Stimulated activated naive CD4-positive, alpha-beta T cell (primary cell): ENCODE measurements at places on chromosomes 12 and 14.

GRCh38 chr12:47317175-47317915, 237.6 kb upstream of the AMIGO2 start:
- DNase-seq, result no peak

GRCh38 chr14:97380539-97380941, 583.4 kb downstream of the VRK1 start:
- no peak for DNase-seq

GRCh38 chr12:110280392-110280778, 662 bp upstream of the ATP2A2 start:
- peak; percentile 34 for DNase-seq

DNA sequence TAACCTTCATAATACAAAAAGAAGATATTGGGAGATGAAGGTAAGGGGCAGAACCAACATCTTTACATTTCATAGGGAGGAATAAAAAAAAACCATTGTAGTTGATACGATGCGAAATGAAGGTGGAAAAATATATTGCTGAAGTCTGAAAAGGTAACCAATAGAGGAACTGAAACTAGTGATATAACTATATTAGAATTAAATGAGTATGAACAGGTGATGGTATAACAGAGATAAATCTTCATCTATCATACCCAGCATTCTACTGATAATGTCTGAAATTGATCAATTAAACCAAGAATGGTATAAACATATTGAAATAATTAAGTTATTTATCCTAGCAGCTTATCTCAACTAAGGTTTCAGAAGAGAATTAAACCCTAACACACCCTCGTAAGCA, 332.1 kb downstream of the NELL2 start:
- no peak for DNase-seq

DNA sequence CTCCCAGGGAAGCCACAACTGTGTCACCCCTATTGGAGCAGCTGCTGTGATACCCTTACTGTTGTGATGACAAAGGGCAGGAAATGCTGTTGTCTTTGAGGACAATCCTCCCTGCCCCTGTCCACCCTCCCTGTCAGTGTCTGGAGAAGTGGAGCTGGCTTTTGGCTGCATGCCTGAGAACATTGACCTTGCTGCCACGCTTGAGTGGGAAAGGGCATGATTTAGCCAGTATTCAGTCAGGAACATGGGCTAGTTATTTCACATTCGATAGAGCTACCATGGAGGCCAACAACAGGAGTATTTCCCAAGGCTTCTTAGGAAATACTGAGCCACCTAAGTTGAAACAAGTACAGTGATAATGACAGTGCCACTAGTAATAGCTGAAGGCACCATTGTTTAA, 59.4 kb downstream of the MYRFL start:
- no peak for DNase-seq

DNA sequence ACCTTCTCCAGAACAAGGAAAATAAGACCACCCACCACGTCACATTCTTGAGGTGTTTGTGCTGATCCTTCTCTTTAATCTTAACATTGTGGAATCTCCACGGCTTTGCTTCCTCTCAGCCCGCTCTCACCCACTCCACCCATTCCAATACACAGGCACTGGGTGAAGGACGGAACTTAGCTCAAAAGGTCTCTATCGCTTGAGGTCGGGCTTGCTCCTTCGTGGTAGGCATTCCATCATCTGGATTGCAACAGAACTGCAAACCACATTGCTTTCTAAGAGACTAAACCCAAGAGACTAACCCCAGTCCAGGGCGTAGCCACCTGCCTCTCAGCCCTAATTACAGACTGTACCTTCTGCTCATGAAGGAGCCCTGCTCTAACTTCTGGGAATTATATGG, 24.0 kb upstream of the MDM2 start:
- DNase-seq, result no peak

DNA sequence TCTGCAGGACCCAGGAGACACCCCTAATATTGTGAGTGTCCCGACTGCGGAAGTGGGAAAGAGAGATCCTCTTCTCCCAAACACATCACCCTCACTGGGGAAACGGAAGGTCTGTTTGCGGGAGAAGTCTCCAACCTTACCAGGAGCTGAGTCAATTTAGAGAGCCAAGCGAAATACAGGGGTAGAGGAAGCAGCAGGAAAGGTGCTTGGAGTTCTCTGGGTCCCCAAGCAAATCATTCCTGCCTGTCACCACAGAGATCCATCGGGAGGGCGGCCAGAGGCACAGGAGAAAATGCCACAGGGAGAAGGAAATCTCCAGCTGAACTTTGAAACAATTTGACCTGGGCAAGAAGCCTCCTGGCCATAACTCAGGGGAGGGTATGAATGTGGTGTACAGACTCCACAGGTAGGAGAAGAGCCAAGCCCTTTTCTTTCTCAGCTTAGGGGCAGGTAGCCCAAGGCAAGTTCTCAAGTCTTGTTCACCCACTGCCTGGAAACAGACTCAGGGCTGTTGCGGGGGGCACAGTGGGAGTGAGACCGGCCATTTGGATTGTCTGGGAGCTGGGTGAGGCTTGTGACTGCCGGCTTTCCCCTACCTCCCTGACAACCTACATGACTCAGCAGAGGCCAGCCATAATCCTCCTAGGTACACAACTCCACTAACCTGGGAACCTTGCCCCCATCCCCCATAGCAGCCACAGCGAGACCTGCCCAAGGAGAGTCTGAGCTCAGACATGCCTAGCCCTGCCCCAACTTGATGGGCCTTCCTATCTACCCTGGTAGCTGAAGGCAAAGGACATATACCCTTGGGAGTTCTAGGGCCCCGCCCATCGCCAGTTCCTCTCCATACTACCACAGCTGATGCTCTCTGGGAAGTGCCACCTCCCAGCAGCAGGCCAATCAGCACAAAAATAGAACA, 211.9 kb upstream of the ARHGAP5 start:
- no peak for DNase-seq

GRCh38 chr12:75087654-75088053, 122.0 kb downstream of the KCNC2 start:
- no peak for DNase-seq

GRCh38 chr14:39472078-39472477, 39.8 kb upstream of the FBXO33 start:
- no peak for DNase-seq

DNA sequence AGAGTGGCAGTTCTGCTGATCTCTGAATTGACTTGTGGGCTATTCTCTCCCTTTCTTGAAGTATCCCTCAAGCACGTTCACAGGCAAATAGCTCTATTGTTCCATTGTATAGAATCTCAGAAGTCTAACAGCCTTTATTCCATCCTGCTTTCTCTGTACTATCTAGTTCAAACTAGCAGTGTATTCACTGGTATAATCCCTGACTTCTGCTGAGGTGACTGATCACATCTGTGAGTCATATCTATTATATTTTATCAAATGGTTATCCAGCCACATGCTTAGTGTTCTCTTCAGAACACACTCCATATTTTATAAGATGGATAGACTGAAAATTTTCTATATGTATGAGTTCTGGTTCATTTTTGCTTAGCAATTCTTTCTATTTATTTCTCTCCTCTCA, 866.1 kb downstream of the C12orf50 start:
- no peak for DNase-seq

DNA sequence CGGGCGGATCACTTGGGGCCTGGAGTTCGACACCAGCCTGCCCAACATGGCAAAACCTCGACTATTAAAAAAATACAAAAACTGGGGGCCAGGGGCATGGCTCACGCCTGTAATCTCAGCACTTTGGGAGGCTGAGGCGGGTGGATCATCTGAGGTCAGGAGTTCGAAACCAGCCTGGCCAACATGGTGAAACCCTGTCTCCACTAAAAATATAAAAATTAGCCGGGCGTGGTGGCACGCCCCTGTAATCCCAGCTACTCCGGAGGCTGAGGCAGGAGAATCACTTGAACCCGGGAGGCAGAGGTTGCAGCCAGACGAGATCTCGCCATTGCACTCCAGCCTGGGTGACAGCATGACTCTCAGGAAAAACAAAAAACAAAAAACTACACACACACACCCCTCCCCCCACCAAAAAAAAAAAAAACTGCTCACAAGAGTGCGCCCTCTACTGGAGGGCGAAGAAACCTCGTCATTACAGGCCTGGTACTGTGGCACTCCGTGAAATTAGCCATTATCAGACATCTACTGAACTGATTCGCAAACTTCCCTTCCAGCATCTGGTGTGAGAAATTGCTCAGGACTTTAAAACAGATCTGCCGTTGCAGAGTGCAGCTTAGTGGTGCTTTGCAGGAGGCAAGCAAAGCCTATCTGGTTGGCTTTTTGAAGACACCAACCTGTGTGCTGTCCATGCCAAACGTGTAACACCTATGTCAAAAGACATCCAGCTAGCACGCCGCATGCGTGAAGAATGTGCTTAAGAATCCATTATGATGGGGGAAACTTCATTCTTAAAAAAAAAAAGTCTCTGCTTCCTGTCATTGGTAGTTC, 7.7 kb downstream of the PPP1R3E start:
- peak; percentile 55 for DNase-seq

DNA sequence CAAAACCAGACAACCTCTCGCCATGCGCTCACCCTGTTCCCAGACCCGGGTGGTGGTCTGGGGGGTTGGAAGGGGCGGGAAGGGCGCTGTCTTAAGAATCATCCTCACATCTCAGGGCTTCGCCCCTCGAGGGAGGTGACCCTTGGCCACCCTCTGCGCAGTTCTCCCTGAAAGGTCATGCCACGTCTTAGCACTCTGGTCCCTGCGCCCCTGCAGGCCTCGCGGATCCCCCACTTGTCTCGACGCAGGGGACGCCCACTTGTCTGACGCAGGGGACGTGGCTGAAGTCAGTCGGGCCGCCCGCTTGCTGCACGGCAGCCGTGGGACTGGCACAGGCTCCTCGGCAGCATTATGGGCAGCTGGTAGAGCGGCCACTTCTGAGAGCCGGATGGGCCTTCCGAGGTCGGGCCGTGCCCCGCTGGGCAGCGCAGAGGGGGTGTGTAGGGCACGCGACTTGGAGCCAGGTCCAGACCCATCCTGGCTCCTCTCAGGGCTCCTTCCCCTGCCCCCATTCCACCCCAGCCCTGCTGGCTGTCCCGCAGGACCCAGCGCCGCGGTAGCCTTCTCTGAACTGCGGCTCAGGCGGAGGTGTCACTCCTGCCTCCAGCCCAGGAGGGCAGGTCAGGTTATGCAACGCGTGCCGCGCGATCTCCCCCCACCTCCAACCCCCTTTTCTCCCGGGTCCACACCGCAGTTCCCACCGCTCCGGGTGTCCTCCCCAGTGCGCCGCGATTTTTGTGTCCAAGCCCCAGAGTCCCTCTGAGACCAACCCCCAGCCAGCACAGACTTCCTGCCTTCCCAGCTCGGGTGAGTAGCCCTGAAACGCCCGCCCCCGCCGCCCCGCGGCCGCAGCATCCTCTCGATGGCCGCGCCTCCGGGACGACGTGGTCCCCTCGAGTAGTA, 40.9 kb upstream of the CAPRIN2 start:
- no peak for DNase-seq

- no peak for DNase-seq
Observed at GRCh38 chr14:74917646-74918081, 5.4 kb downstream of the RPS6KL1 start.

- no peak for DNase-seq
Observed at GRCh38 chr14:104132981-104133380, 5.4 kb upstream of the KIF26A start.

DNA sequence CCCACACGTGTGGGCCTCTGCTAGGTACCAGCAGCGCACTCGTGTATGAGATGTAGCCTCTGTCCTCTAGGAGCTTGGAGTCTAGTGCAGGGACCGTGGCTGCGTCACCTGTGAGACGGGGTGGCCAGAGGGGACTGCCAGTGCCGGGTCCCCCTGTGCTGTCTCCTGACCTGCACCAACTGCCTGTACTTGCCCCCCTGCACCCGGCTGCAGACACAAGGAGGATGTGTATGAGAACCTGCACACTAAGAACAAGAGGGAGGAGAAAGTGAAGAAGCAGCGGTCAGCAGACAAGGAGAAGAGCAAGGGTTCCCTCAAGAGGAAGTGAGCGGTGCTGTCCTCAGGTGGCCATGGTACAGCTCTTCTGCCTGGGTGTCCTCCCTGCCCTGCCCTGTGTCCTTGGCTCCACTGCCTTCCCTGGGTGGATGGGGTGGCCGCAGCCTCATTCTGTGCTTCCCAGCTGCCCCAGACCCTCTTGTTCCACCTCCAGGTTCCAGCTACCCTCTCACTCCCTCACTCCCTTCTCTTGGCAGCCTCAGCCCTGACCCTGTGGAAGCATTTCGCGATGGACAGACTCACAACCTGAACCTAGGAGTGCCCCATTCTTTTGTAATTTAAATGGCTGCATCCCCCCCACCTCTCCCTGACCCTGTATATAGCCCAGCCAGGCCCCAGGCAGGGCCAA, 9.6 kb downstream of the PTPN6 start:
- DNase-seq, result no peak

DNA sequence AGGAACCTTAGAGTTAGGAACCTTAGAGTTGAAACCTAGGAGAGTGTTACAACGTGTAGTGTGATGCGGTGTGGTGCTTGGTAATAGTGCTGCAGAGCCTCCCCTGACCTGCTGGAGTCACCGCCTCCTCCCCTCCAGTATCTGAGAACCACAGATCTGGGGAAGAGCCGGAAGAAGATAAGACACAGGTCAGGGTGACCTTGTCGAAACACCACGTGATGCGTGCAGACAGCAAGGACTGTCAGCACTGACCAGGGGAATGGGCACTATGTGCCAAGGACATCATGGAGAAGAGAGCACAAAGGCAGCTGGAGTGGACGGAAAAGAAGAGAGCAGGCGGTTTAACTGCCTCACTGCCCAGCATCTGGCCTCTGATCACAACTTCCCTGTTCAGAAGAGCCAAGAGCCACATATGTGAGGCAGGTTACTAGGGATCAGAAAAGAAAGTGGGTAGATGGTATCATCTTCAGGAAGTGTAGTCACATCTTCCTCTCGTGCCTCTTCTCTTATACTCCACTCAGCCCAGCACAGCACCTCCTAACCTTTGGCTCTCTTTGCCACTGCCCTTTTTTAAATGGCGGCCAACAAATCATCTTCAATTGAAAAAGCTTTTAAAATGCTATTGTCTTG, 93.7 kb downstream of the TESC start:
- DNase-seq, result no peak

GRCh38 chr14:100446572-100446971, 123.4 kb downstream of the SLC25A47 start:
- no peak for DNase-seq

DNA sequence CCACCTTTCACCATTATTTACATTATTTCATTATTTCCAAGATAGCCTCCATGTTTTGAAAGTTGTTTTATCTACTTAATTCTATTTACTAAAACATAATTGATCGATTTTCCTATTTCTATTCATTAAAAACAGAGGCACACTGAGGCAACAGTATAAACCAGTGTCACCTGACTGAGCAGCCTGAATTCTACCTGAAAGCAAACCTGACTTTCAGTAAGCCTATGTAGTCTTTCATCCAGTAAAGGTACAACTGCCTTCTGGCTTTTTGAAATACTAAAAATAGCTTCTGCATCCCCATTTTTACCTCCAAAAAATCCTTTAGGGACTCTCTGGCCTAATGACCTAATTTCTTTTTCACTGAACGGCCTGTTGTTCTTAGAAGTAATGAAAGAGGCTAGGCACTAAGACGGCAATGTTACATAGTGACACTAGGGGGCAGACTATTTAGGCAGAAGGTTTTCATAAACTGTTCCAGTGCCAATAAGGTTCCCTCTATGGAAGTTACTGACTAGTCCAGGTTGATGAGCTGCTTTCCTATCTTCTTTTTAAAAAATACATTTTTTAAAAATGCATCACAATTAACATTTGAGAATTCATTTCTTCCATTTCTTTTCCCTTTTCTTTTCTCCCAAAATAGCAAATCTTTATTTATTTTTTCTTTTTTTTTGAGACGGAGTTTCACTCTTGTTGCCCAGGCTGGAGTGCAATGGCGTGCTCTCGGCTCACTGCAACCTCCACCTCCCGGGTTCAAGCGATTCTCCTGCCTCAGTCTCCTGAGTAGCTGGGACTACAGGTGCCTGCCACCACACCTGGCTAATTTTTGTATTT, 17.5 kb downstream of the ANAPC5 start:
- no peak for DNase-seq

- no peak for DNase-seq
Observed at GRCh38 chr12:1918884-1919236, 408 bp upstream of the CACNA2D4 start.
